ENCODE measurements at places on chromosomes 3 and 15.

- peak; percentile 17 for DNase-seq
These were observed 36.5 kb upstream of the RAB11A start for GRCh38 chr15:65832549-65833364.

DNA sequence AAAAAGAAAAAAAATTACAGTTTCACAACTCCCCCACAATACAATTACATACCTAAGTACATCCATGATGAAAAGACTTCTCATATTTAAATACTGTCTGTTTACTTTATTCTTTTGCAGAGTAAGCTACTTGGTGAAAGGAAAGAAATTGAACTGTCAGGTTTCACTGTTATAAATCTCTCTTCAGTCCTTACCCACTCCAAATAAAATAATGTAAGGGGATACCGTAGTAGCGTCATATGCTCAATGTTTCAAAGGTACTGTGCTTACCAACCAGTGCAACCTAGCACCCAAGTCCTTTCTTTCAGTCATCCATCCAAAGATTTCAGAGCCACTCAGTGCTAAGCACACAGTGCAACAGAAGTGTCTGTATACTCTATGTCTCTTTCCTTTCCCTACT lies 13.4 kb downstream of the GSK3B start:
- DNase-seq = no peak

DNA sequence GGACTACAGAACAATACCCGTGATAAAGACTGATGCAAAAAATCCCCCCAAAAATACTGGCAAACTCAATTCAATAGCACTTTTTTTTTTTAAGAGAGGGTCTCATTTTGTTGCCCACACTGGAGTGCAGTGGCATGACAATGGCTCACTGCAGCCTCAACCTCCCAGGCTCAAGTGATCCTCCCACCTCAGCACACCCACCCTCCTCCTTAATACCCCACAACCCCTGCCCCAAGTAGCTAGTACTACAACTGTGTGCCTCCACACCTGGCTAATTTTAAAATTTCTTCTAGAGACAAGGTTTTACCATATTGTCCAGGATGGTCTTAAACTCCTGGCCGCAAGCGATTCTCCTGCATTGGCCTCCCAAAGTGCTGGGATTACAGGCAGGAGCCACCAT lies 11.4 kb downstream of the TOP2B start:
- DNase-seq = no peak

DNA sequence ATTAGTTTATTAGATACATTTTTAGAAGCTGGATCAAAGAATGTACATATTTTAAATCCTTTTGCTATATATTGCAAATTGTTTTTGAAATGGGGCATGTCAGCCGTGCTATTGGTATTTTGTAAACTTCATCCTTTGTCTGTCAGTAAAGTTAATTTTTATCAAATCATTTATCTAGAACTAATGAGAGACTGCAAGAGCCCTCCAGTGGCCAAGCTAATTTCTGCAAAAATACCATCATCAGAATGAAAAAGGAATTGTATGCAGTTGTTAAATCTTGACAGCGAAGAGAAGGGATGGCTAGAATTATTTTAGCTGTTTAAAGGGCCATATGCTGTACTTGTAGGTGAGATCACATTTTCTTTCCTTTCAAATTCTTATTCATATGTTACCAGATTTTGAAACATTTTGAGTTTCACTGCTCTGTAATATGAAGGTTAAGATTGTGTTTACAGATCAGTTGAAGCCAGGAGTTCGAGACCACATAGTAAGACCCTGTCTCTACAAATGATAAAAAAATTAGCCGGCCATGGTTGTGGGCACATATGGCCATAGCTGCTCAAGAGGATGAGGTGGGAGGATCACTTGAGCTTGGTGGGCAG lies 8.1 kb upstream of the CLDN11 start:
- DNase-seq = no peak

DNA sequence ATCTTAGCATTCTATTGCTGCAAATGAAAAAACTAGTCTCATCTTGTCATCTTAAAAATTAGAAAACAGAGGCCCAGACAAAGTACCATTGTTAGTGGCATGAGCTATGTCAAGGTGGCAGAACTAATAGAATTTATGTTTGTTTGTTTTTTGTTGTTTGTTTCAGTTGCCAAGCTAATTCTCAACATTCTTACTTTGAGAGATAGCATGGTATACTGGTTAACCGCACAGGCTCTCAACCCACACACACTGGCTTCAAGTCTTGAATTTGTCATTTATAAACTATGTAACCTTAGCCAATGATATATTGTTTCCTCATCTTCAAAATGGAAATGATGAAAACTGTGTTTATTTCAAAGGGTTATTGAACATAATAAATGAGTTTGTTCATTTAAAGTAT lies 367.6 kb upstream of the PLSCR5 start:
- DNase-seq = no peak

GRCh38 chr15:98358971-98359370 lies 289.4 kb upstream of the IGF1R start:
- DNase-seq = no peak

DNA sequence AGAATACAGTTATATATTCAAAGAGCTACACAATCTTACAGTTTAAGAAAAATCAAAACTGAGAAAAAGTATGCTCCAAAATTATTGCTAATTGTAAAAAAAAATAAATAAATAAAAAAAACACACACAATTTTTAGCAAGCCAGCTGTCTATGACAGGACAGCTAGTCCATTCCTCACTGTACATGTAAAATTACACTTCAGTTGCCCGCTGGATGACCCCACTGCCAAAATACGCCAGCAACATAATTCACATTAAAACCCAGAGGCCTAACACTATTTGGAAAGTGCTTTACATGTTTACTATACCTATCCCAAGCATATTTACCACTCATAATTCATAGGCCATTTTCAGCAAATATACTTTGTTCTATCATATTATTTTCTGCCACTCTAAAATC lies 5.8 kb downstream of the MYO9A start:
- DNase-seq = no peak

- no peak for DNase-seq
These were observed 220.7 kb downstream of the FHIT start for GRCh38 chr3:61030469-61031035.

DNA sequence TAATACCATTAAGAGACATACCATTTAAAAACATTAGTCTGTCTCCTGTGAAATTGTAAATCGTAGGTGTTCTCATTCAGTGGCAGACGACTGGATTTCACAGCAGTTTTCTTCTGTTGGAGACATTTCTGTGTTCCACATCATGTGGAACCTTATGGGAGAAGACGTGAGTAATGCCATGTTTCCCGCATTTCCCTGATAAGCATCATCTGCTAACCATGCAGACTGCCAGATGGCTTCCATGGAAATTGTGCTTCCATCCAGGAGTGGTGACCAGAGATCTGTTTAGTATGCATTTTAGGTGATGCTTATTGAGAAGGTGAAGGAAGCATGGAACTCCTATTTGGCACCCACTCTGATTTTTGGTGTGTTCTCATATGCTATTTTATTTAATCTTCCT lies 28.4 kb upstream of the ST3GAL6 start:
- DNase-seq = no peak

DNA sequence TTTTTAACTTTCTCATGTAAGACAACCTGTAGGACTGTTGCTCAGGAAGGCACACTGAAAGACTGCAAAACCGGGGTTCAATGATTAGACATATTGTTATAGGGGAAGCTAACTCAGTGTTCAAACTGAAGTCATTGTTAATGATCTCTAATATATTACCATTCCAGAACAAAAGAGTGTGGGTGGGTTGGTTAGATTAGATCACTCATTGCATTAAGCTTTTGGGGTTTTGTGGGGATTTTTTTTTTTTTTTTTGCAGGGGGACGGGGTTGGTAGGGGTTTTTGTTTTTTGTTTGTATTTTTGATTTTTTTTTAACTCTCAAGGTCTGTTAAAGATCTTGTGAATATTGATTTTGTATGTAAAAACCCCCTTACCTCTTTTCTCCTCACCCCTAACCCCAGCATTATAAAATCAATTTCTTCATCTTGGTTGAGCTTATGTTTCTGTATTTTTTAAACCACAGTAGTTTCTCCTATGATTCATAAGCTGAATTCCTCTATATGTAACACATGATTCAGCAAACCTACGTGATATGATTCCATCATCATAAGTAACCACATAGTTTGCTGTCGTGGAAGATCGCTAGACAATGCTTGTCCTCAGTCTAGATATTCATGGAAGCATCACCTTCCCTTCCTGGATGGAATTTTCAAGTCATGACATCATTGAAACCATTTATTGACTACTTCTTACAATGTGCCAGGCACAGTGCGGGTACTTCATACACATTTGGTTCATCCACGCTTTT lies 544.1 kb upstream of the MDFIC2 start:
- no peak for DNase-seq

DNA sequence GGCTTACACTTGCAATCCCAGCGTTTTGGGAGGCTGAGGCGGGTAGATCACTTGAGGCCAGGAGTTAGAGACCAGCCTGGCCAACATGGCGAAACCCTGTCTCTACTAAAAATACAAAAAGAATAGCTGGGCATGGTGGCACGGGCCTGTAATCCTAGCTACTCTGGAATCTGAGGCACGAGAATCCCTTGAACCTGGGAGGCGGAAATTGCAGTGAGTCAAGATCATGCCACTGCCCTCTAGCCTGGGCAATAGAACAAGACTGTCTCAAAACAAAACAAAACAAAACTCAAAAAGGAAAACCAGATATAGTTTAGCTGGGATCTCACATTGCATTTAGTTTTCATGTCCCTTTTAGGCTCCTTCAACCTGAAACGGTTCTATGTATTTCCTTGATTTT lies 2.9 kb upstream of the USP50 start:
- DNase-seq = no peak

- DNase-seq = no peak
These were observed 333.7 kb upstream of the PROK2 start for GRCh38 chr3:72118628-72119027.

DNA sequence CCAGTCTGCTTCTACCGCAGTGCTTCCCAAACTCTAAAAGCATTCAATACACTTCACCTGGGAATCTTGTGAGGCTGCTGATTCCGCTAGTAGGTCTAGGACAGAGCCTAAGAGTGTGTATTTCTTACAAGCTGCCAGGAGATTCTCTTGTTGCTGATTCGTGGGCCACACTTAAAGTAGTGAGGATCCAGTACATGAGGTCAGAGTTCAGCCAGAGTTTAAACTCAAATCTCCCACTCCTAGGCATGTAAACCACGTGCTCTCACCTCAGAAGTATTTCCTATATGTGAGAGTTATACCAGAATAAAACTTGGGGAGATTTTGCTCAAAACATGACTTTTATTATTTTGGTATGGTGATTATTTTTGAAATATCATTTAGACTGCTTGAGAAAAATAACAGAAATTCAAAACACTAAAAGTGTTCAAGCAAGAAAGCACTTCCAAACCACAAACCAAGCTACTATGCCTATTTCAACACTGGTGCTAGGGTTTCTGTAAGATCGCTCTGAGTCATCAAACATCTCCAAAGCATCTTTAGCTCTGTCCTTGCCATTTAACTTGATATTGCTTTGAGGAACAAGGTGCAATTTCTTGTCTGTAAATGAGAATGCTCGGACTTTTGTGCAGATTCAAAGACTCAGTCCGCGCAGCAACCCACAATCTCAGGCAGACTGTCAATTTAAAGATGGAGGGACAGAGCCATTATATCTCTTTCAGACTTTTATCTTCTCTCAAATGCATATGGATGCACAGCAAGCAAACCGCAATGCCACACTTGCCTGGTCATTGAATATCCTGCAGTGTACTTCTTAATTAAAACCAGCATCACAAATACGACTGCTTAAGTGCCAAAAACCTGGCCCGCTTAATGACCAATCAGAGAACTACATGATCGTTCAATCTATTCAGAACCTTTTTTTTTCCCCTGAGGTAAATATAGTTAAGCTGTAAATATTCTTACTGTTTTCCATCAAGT lies 59.8 kb downstream of the AGTR1 start:
- DNase-seq = no peak

GRCh38 chr15:94125156-94125555 lies 106.2 kb upstream of the MCTP2 start:
- DNase-seq = no peak

GRCh38 chr15:29135702-29136646 lies 133.6 kb downstream of the NSMCE3 start:
- no peak for DNase-seq

GRCh38 chr15:86756688-86757087 lies 677.0 kb downstream of the AGBL1 start:
- no peak for DNase-seq

DNA sequence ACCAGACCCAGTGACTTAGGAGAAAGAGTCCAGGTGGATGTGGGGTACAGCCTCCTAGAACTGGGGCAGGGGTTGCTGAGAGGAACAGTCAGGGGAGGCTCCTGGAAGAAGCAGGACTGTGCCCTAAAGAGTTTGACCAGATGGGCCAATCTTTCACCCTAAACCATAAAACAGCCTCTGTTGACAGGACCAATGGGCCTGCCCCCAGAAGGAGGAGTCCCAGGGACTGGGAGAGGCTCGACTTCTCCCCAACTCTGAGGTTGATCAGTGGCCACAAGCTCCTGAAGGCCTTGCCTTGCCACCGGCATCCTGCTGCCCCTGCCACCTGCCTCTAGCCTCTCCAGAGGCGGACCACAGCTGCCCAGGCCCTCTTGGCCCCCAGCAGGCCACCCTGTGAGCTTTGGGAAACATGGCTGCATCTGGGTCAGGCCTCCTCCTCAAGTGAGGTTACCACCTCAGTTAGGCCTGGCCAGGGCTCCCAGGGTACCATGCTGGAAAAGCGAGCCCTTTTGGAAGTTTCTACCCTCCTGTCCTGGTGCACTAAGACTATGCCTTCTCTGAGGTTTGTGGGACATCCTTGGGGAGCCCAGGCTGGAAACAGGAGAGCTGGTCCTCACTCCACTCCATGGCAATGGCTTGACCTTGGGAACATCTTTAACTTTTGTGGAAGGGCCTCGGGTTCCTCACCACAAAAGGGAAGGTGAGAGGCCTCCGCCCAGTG lies 2.8 kb downstream of the VIPR1 start:
- no peak for DNase-seq

- DNase-seq = no peak
These were observed 60.0 kb upstream of the WNT5A start for GRCh38 chr3:55546866-55547669.

DNA sequence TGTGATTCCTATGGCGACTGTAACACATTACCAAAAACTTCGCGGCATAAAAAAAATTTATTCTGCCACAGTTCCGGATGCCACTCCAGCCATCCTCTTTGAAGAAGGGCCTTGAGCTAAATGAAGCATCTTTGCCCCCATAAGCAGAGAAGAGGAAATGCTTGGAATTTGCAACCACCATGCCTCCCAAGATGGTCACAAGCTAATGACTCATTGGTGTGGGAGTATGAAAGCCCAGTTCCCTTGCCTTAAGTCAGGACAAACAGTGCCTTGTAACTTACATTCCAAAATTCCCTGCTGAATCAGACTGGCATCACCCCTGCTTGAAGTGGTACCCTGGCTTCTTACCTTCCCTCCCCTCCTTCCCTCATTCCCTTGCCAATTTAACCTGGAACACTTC lies 1077.4 kb downstream of the EPHA3 start:
- DNase-seq = no peak

Data from activated CD8-positive, alpha-beta memory T cell treated with anti-CD3 and anti-CD28 coated beads for 1 hour (primary cell).